Stimulated activated CD8-positive, alpha-beta memory T cell treated with anti-CD3 and anti-CD28 coated beads, Interleukin-4, amount 100 ng/mL, for 1 hour (primary cell): ENCODE measurements at places on chromosomes 5 and 9.

- no peak for DNase-seq
These were observed 16.1 kb downstream of the ACTBL2 start for GRCh38 chr5:57466544-57466943.

GRCh38 chr9:79149585-79149984 is 422.2 kb upstream of the TLE4 start:
- DNase-seq: no peak

GRCh38 chr9:126347911-126348760 is 21.5 kb downstream of the MVB12B start:
- no peak for DNase-seq

DNA sequence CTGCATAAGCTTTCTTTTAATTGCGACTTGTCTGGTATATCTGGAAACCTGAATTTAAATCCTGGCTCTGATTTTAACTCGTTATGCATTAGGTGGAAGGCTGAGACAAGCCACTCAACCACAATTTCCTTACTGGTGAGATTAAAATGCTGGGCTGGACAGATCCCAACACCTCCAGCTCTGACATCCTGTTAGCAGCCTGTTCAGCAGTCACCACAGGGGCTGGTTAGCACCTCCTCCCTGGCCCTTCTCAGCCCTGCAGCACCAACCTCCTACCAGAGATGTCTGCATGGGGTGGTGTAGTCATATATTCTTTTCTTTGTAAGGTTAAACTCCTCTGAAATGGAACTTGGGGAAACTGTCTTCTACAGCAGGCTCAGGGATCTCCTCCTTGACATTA is 156.5 kb upstream of the NFIL3 start:
- no peak for DNase-seq

- DNase-seq: no peak
These were observed 497.5 kb upstream of the RGMB start for GRCh38 chr5:98275980-98276379.

DNA sequence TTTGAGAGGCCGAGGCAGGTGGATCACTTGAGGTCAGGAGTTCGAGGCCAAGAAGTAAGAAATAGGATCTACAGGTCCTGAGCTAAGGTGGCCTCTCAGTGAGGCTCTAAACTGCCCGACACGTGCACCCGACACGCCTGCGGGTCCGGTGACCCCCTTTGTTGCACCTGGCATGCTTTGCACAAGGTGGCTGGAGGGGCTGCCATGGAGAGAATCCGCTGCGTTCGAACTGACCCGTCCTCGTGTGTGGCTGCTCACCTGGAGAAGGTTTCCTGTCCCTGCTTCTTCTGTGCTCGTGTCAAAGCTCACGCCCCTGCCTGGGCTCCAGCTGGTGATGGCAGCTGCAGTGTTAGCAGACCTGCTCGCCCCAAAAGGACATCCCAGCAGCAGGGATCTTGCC is 5.7 kb upstream of the OLFM1 start:
- no peak for DNase-seq
